SW 1271 (cell line): ENCODE measurements at places on chromosomes 1 and 21.

DNA sequence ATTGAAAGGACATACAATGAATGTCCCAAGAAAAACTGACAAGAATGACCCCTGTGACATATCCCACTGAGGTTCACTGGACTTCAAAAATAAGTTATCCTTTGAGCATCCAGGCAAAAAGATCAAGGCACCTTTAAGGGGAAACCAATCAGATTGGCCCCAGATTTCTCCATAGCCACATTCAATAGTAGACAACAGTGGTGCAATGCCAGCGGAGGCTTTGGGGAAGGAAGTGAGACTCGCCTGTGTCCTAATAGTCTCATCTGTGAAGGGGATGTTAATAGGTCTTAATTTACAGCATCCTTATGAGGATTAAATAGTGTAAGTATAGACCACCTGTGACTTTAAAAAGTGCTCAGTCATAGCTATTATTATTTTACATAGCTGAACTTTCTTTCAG is 21.5 kb downstream of the RPL5 start:
- DNase-seq: no peak

DNA sequence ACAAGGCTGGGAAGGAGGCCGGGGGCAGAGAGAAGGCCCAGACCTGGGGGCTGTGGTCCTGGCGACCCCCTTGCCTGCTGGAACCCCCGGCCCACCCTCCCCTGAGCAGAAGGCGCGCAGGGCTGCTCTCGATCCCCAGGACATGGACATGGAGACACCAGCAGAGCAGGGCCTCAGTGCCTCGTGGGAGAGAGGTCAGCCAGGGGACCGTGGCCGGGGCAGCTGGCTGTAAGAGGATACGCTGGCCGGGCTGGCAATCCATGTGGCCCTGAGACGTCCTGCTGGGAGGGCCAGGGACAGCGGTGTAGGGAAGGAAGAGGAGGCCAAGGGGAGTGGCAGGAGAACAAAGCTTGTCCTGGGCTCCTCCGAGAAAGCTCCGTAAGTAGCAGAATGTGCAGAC is 132.2 kb downstream of the CASZ1 start:
- DNase-seq: no peak

- no peak for DNase-seq
Observed at GRCh38 chr1:85273397-85273796, 3.0 kb downstream of the BCL10 start.

GRCh38 chr1:43565600-43566360 is 35.1 kb downstream of the PTPRF start:
- no peak for DNase-seq
